ENCODE measurements at places on chromosomes 4 and X.

- DNase-seq: peak; percentile 1
These were observed 63.3 kb downstream of the MEPE start for GRCh38 chr4:87895964-87896621.

DNA sequence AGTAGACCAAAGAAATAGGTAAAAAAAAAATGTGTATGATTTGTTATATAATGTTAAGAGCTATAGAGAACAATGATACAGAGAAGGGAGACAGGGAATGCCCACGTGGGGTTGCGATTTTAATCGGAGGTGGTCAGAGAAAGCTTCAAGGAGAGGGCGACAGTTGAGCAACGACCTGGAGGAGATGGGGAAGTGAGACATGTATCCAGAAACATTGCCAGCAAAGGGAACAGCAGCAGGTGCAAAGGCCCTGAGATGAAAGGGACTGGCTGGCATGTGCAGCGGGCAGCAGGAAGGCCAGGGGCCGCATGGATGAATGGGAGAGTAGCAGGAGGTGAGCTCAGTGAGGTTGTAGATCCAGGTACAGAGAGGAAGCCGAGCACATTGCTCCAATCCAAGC, 32.9 kb downstream of the NIPAL1 start:
- no peak for DNase-seq

DNA sequence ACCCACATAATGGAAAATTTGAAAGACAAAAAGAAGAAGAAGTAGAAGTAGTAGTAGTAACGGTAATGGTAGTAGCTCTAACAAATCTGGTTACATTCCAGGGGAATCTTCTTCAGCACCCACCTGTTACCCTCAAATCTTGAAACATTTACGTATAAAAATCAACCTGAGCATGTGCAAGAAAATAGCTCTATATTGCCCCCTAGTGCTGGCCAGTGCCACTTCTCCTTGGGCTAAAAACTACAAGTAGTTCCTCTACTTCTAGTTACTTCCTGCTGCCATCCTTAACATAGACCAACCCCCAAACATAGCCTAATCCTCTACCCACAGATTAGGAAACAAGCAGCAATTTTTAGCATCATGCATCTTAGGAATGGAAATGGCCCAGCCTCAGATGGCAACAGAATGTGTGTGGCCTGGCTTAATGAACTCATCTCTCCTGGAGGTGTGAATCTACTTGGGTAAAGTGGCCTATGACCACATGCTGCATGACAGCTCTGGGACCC, 3.1 kb downstream of the PDGFC start:
- DNase-seq: peak; percentile 14

- DNase-seq: peak; percentile 18
These were observed at the start of gene EDA2R for GRCh38 chrX:66638591-66639500. Gene EDA2R, minus strand, starts transcription at chrX:66639078. Its CDS starts 23,058 bp downstream, at chrX:66616020.

- no peak for DNase-seq
These were observed 18.0 kb downstream of the ETDC start for GRCh38 chrX:135327299-135327698.

DNA sequence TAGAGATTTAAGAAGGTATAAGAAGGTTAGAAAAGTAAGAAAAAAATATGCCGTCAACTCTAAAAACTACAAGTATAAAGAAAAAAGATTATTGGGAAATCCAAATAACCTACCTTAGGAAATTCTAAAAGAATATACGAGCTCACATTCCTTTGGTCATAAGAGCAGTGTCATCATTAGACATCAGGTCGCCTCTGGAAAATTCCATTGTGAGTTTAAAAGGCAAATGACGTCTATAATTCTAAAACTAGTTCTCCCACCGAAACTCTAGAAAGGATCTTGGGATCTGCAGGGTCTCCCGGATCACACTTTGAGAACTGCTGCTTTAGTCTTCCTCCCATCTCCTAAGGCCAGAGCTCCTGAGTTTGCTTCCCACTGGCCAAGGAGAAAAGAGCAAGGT, 518 bp upstream of the SAT1 start:
- no peak for DNase-seq

- no peak for DNase-seq
These were observed 748.0 kb upstream of the PCDH7 start for GRCh38 chr4:29972121-29972520.

GRCh38 chr4:87005690-87006425, 71.0 kb downstream of the AFF1 start:
- DNase-seq: peak; percentile 45

GRCh38 chrX:63755892-63756291, 29.1 kb downstream of the ARHGEF9 start:
- no peak for DNase-seq

GRCh38 chr4:163762741-163763140, 268.3 kb downstream of the TMA16 start:
- no peak for DNase-seq

- no peak for DNase-seq
These were observed 31.3 kb downstream of the EMCN start for GRCh38 chr4:100486496-100486895.

GRCh38 chr4:76458297-76458696, 23.3 kb downstream of the SHROOM3 start:
- no peak for DNase-seq

- no peak for DNase-seq
These were observed 81.3 kb downstream of the PPP1R2C start for GRCh38 chrX:42696536-42697124.

- no peak for DNase-seq
These were observed 161.7 kb downstream of the DCHS2 start for GRCh38 chr4:154329939-154330338.

- no peak for DNase-seq
These were observed 126.2 kb downstream of the HNRNPD start for GRCh38 chr4:82247629-82248028.

DNA sequence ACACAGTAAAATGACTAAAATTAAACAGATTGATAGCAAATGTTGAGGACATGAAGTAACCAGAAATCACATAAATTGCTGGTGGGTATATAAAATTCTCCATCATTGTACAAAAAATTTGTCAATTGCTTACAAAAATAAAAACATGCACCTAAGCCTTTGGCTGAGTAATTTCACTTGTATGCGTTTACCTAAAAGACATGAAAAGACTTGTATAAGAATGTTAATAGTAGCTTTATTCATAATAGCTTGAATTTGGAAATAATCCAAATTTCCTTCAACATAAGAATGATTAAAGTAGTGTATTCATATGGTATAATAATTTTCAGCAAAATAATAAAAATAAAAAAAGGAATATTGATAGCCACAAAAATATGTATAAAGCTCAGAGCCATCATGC, 37.7 kb downstream of the PDHA2 start:
- no peak for DNase-seq

DNA sequence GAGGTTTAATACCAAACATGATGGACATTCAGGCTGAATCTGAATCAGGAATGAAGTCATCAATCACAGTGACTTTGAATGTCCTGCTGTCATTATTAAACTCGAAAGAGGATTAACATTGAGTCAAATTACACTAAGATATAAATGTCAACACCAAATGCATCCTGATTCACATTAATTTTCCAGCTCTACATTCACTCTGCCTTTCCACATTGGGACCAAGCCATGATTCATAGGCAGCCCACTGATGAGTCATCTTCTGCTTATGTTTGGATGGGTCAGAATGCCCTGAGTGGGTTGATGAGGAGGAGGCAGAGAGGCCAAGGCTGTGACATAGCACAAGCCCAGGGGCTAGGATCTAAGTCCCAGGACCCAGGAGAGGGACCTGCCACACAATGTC, 247.6 kb upstream of the RPS6KA3 start:
- DNase-seq: no peak

DNA sequence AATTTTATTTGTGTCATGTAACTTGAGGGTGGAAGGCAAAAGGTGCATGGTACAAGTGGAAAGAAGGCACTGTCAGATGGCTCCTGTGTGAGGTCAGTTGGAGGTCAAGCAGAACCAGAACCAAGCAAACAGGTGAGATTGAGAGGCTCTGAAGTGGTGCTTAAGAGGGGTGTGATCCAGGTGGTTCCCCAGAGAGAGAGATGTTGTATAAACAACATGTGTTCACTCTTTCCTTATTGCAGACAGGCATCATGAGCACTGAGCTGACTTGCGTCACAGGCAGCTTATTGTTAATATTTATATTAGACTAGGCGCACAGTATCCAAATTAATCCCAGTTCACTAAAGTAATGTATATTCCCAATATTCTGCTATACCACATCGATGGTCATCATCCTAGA, 56.8 kb downstream of the CXCL13 start:
- DNase-seq: no peak

DNA sequence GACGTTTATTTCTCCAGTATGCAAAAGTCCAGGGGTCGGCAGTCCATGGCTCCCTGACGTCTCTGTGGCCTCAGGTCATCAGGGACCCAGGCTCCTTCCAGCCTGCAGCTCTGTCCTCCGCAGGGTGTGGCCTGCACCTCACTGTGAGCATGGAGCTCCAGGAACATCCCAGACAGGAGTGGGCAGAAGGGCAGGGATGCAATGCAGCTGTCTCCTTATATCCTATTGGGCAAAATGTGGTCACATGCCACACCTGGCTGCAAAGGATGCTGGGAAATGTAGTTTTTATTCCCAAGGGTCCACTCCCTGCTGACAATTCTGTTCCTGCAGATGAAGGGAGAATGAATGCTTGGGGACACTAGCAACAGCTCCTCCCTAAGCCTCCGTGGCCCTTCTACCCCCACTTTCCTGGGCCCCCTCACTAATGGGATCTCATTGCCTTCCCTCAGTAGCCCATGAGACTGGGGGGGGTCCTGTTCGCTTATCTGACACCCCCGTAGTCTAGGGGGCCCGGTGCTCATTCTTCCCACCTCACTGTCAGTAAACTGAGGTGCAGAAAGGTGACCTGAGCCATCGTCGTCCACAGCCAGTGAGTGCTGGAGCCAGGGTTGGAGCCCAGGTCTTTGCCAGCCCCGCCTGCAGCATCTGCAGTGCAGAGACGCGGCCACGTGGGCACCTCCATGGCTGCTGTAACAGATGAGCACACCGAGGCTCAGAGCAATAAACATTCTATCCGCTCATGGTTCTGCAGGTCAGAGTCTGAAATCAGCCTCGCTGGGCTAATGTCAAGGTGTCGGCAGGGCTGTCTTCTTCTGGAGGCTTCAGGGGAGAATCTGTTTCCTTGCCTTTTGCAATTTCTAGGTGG, 5.9 kb upstream of the GRPEL1 start:
- DNase-seq: no peak

GRCh38 chrX:155071694-155072280, 479 bp downstream of the BRCC3 start:
- no peak for DNase-seq

DNA sequence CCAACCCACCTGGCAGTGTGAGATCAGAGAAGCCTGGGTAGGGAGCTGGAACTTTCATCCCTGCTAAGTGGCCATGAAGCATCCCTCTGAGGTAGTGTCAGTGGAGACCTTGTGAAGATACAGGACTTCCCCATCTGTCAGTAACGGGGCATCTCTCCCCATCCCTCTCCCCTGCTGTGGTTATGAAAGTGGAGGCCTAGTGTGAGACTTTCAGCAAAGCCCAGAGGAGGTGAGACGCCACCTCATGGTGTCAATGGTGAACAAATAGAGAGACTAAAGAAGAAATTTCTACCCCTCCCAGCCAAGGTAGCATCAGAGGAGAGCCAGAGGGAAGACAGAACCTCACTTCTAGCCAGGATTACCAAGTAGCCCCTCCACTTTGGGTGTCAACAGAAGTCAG, 150.2 kb downstream of the VEGFC start:
- DNase-seq: no peak

- no peak for DNase-seq
These were observed 97.2 kb upstream of the GALNTL6 start for GRCh38 chr4:171715973-171716372.

DNA sequence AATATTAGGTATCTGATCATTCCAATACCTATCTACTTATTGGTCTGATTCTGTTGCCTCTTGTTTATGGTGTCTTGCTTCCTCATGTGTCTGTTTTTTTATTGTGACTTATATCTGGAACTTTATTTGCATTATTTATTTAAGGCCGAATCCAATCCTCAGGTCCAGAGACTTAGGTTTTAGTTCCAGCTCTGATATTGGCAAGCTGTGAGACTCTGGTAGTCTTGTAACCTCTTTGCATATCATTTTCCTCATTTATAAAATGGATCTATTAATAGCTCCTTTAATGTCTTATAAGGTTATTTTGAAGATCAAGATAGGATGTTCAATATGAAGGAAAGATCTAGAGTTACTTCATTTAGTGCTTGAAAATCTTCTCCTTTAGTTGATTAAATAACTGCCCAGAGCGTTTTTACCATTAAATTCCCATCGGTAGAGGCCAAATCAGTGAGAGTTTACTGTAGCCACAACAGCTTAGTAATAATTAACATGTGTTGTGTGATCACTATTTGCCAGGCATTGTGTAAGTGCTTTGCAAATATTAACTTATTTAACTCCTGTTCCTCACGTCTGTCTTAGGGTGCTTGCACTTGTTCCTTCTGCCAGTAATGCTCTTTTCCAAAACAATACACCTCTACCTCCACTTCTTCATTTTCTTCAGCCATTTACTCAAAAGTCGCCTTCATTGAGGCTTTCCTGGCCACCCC, 82.2 kb downstream of the CC2D2A start:
- no peak for DNase-seq

- DNase-seq: peak; percentile 0
These were observed 21.9 kb upstream of the SPON2 start for GRCh38 chr4:1194010-1194900.

DNA sequence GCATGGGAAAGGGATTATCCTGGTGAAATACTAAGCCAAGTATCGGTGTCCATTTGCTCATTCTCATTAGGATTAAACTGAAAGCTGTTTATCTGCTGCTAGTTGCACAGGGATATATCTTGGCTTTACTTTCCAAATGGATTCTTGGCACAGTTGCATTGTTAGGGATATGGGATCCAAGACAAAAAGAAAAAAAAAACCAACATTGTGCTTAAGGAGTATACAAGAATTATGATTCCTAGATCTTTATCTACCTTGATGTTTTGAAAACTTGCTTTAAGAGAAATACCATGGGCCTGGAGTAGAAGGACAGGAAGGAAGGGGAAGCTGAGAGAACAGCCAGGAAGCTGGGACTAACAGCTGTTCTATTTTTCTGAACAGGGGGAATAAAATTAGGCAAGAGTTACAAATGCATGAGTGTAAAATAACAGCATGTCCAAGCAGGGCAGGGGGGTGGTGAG, 107.6 kb downstream of the ATXN3L start:
- no peak for DNase-seq

GRCh38 chr4:41644288-41644914, 104.1 kb downstream of the PHOX2B start:
- no peak for DNase-seq

DNA sequence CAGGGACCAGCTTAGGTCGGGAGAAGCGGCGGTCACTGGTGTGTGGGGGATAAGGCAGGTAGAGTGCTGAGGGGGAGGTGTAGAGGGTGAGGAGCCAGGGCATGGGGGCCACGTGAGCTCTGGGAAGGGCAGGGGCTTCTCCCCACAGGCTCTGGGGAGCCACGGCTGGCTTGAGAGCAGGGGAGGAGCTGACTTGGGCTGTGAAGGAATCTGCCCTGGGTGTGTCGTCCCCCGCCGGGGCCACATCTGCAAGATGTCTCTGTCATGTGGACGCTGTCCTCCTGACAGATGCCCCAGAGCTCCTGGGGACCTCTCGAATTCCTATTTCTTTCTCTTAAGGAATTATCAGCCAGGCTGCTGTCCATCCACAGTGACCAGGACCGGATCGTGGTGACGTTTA, 15.0 kb downstream of the SH3TC1 start:
- no peak for DNase-seq

All from stimulated activated naive B cell treated with anti-CD40 and anti-IgM and Interleukin-4, amounts not matched to agents 10 μg/mL and 1 μg/mL and 100 μg/mL, for 72 hours (primary cell).